GDM1 (cell line): ENCODE measurements at places on chromosomes 5 and 9.

- DNase-seq = no peak
These were observed 9.4 kb upstream of the C5orf15 start for GRCh38 chr5:133977858-133978257.

- DNase-seq = no peak
These were observed 31.0 kb downstream of the TMEM252 start for GRCh38 chr9:68509689-68510088.

- DNase-seq = no peak
These were observed 33.4 kb upstream of the SPATA31E1 start for GRCh38 chr9:87849144-87849758.

DNA sequence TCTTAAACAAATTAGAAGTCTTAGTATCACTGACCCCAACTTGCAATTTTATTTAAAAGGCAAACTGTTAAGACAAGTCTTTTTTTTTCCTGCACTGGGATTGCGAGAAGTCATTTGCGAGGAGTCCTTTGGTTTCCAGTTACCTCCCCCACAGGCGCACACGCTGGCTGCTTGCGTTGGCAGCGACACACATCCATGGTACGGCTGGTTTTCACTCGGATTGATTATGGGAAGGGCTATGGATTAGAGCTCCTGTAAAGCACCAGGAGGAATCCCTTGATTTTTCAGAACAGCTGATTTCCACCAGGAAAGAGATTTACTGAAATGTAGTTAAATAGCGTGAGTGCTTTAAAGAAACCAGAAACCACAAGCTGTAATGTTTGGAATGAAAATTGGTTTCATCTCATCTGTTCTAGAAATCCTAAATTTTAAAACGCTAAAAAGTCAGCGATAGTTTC is 737 bp downstream of the SLC1A3 start:
- no peak for DNase-seq

- no peak for DNase-seq
These were observed 734 bp downstream of the SKP1 start for GRCh38 chr5:134175921-134176510.

GRCh38 chr5:14251733-14252132 is 108.6 kb downstream of the TRIO start:
- DNase-seq = no peak

DNA sequence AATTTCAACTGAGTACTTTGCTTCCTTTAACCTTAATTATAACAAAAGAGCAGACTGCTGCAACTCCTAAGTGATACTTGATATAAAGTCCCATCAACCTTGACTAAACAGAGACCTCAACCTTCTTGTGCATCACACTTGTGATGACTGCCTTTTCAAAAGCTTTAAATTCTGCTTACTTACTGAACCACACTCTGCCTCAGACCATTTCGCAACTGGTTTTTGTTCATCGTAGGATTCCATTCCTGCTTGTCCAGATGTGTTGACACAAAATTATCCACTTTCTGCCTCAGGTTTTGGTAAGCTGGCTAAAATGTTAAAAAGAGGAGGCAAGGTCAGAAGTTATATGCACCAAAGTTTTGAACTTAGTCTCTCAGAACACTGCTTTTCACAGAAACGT is 3.5 kb downstream of the BOD1 start:
- no peak for DNase-seq

- DNase-seq = no peak
These were observed 2.1 kb upstream of the MARCHF6 start for GRCh38 chr5:10351199-10351905.

- no peak for DNase-seq
These were observed 41.4 kb downstream of the ENC1 start for GRCh38 chr5:74599148-74599547.

DNA sequence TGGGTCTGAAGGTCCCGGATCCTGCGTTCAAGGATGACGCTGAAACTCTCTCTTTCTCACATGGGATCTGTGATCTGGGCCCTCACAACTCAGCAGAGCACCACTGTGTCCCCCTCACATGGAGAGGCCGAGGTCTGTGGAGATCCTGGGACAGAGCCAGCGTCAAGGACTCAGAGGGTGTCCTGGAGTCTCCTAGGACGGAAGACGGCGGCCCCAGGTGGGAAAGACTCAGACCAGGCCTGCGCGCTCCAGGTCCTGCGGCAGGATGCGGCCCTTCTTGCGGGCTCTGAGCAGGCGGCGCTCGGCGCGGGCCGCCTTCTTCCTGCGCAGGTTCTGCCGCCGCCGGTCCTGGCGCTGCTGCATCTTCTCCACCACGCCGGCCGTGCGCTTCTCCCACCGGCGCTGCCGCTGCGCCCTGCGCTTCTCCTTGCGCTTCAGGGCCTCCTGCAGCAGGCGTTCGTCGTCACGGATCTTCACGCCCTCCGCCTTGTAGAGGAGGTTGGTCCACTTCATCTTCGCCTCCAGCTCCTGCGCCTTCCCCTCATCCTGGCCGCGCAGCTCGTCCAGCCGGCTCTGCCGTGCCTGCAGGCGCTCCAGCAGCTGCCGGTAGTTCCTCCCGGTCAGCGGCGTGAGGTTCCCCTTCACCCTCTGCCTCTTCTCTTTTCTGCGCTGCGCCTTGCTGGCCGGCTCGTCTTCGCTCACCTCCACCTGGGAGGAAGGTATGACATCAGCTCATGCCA is 4.2 kb downstream of the SURF6 start:
- no peak for DNase-seq

GRCh38 chr9:109250311-109250741 is 70.5 kb downstream of the EPB41L4B start:
- DNase-seq = no peak

GRCh38 chr5:23629396-23629795 is 122.0 kb downstream of the PRDM9 start:
- no peak for DNase-seq

GRCh38 chr9:79184831-79185230 is 386.9 kb upstream of the TLE4 start:
- no peak for DNase-seq

- no peak for DNase-seq
These were observed 57.9 kb upstream of the FST start for GRCh38 chr5:53422539-53422938.

DNA sequence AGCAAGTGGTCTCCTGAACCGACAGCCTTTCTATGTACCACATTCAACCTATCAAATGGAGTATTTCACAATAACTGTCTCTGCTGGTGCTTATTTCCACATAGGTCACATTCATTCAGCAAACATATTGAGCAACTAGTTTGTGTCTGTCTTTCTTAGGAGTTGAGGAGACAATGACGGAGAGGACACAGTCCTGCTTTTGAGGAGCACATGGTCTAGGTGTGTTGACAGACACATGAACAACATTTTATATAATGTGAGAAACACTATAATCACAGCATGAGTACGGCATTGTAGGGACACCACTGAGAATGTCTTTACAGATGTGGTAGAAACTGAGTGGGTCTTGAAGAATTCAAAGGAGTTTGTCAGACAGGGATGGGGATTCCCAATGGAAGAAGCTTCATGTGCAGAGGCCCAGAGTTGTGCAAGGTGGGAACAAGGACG is 28.5 kb downstream of the NFIL3 start:
- DNase-seq = no peak

DNA sequence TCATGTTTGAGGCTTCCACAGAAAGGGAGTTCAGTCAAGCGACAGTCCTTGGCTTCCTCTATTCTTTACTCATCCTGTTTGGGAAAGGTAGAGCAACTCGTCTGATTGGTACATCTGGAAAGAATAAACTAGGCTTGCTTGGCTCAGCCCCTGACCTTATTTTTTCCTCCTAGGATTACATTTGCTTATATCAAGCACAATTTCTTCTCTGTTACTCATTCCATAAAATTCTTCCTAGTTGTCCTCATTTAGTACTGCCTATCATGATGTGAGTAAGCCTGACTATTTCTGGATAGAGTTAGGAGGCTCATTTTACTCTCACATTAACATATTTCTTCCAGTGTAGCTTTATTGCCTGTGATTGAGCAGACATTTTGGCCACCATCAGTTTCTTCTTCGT is 10.9 kb upstream of the CARNMT1 start:
- no peak for DNase-seq

DNA sequence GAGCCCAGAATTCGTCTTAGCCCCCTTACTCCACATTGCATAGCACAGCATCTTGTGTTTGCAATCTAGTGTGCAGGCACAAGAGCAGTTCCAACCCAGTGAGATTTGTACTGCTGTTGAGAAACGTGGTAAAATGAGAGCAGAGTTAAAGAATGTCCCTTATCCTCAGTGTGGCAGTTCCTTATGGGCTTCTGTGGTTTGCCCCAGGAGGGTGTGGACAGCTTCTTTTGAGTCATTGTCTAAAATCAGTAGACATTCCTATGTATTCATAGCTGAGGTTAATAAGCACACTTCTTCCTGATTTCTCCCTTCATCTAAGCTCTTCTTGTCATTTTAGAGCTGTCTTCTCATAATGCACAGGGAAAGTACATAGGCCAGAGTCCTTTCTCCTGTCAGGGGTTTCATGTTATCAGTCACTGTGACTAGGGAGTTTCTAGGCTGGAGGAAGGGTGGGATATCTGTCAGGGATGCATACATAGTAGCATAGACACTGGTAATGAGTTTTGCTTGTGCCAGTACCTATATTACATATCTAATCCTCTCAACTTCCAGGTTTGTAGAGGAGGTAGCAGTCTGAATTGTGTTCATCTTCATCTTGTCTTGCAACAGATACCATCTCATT is 2.0 kb upstream of the CAVIN4 start:
- DNase-seq = no peak

DNA sequence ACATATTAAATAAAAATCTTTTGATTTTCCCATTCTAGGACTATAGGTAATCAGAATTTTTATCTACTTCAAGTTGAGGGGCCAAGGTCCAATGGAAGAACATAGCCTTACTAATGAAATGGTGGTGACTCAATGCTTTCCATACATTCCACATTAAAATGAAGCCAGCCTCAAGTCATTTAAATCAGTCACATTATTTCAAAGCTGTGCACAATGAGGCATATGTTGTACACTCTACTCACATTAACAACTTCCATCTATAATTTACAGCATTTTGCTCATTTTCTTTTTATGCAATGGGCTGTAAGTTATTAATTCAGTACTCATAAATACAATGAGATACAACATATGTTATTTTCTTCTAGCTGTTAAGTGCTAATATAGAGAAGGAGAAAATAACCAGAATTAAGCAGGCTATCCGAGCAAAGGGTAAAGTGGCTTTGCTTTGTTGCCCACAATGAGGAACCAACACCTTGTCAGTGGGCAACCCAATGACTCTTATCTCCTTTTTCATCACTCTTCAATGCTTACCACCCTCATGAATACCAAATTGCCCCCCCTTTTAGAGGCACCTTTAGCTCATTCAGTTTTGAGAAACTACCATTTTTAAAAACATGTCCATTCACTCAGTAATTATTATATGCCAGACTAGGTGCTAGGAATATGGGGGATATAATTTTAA is 52.4 kb downstream of the TTLL11 start:
- DNase-seq = no peak

GRCh38 chr5:151271336-151271735 is 18.4 kb downstream of the GM2A start:
- no peak for DNase-seq

DNA sequence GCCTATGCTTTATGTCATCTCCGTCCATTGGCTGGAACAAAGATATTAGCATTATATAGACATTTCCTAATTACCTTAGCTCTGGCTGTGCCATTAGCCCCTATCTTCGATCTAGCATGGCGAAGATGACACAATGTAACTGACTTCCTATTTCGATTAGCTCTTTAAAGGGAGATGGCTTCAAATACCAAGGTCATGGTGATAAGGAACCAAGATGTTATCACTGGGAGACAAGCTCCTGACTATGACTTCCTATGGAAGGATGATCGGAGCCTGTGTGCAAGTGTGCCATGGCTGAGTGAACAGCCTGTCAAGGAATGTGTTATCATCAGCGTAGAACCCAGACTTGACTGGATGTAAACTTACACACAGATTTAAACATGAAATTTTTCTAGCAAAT is 602.1 kb downstream of the PSAT1 start:
- no peak for DNase-seq

DNA sequence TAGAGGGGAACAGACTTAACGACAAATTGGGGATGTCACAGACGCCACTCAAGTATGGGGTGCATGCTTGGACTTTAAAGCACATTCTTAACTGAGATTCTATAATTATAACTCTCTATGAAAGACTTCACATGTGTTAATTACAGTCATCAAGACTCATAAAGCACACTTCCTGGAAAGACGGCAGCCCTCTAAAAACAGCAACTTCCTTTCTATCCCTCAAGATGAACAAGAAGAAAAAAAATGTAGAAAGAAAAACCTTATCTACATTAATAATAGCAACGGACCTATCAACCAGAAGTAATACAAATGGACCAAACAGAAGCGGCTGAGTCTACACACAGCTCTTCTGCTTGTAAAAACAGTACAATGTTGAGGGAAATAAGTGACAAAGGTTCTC is 21.2 kb downstream of the GNAQ start:
- no peak for DNase-seq

DNA sequence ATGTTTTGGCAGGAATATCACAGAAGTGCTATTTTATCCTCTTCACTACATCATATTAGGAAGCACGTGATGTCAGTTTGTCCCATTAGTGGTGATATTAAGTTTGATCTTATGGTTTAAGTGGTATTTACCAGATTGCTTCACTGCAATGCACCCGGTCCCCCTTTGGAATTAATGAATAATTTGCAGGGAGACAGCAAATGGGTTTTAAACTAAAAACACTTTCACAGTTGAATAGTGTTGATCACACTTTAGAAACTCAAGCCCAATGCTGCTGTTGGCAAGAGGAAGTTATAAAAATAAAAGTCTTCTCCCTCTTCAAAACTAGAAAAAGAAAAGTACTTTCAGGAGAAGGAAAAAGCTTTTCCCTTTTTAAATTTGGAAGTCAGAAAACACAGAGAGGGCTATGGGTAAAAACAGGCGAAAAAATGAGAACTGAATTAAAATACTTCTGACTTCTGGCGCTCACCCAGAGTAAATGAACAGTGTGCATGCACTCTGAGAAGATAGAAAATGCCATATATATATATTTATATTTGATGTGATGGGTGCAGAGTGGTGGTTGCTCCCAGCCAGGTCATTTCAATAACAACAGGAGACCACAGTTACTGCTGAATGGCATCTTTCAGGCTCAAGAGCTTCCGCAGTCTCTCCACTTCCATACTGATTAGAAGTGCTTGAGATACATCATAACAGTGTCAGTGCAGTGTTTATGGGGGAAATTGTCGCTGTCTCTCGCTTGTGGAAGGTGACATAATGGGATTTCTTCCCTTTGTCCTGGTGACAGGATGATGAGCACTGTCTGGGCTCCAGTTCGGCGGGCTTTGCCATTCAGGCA is 278.0 kb downstream of the ZSWIM6 start:
- no peak for DNase-seq

GRCh38 chr5:176155922-176156359 is 82.3 kb upstream of the SIMC1 start:
- DNase-seq = no peak

DNA sequence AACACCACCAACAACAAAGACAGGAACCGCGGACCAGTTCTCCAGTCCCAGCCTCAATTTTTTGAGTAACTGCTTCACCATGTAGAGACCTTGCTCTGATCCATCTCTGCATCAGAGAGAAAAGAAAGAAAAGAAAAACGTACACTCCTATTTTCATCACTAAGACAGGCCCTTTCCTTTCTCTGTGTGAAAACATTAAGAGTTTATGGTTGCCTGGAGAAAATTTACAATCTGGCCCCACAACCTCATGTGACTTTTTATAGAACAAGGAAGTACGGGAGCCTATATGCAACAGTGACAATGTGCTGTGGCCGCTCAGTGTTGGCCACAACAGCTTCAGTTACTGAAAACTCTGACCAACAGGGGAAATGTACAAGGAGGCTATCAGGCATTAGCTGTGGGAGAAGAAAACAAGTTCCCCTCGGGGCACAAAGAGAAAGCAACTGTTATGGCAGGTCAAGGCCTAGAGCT is 272.9 kb upstream of the PTGER4 start:
- DNase-seq = no peak

- DNase-seq = no peak
These were observed 47.6 kb upstream of the EXOC3 start for GRCh38 chr5:395156-395920.
